ENCODE measurements at places on chromosomes 13 and 19. TPM values are rescaled to one million over a fixed set of nuclear protein-coding genes. Genes with fewer than 3 reads are reported as not detected.

- H3K36me3 ChIP-seq: no peaks in the 10 kb centered on the region
- H3K4me1 ChIP-seq: no peaks in the 10 kb centered on the region
- no peak overlapping the region for H3K4me3 ChIP-seq
- no peak for DNase-seq
Observed at GRCh38 chr13:104841110-104841509, 1694.4 kb downstream of the EFNB2 start.

- H3K27me3 ChIP-seq: no peaks in the 10 kb centered on the region
- H3K27ac ChIP-seq: no peak overlapping the region
- no peaks in the 10 kb centered on the region for H3K36me3 ChIP-seq
- H3K4me1 ChIP-seq: no peaks in the 10 kb centered on the region
- no peak overlapping the region for H3K4me3 ChIP-seq
Observed at GRCh38 chr13:91660076-91660415, 261.6 kb downstream of the GPC5 start.

GRCh38 chr19:47633517-47633916 lies 24.6 kb downstream of the BICRA start:
- no peak overlapping the region for H3K4me3 ChIP-seq
- H3K27me3 ChIP-seq: no peaks in the 10 kb centered on the region
- H3K36me3 ChIP-seq: no peaks in the 10 kb centered on the region

DNA sequence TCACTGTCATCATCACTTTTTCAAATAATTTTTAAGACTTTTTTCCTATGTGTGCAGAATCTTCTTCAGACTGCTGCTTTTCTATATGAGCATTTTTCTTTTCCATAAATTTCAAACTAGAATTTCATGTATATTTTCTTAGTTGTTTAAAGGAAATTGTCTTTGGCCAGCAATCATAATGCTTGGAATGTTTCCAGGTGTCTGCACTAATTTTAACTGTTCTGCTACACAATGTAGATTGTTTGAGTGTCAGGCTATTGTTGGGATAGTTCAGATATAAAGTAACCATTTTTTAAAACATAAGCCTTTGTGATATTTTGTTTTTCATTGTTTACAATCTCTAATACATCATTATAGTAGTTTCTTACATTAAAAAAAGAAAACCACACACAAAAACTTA lies 1418.5 kb downstream of the EFNB2 start:
- no peak overlapping the region for H3K4me3 ChIP-seq
- H3K27ac ChIP-seq: no peak overlapping the region

- no peaks in the 10 kb centered on the region for H3K27me3 ChIP-seq
- H3K27ac ChIP-seq: no peak overlapping the region
- H3K4me1 ChIP-seq: no peaks in the 10 kb centered on the region
- DNase-seq: no peak
- no peak overlapping the region for H3K4me3 ChIP-seq
- no peaks in the 10 kb centered on the region for H3K36me3 ChIP-seq
Observed at GRCh38 chr19:4687396-4687795, 17.3 kb upstream of the MYDGF start.

GRCh38 chr13:90618133-90618532 lies 729.4 kb upstream of the MIR17HG start:
- no peak for DNase-seq
- no peak overlapping the region for H3K4me3 ChIP-seq
- no peaks in the 10 kb centered on the region for H3K36me3 ChIP-seq
- H3K4me1 ChIP-seq: no peaks in the 10 kb centered on the region
- no peaks in the 10 kb centered on the region for H3K27me3 ChIP-seq

DNA sequence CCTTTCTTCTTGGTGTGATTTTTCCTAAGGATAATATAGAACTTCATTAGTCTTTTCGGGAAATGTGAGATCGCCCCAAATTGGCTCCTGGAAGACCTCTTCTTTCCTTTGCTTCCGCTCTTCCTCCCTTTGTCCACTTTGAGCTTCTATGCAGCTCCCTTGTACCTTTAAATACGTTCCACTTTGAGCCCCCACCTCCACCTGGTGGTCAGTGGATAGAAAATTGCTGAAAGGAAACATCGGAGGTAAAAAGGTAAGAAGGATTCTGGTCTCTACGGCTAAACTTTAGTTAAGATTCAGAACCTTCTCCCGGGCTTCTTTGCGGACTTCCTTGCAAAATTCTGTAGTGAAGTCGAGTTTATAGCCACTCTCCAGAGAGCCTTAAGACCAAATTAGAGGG lies 55.0 kb upstream of the TM9SF2 start:
- no peaks in the 10 kb centered on the region for H3K36me3 ChIP-seq
- H3K27me3 ChIP-seq: no peaks in the 10 kb centered on the region

- H3K4me1 ChIP-seq: no peaks in the 10 kb centered on the region
- peak overlapping the region; percentile 92 for H3K27ac ChIP-seq
- peak; percentile 29 for DNase-seq
- H3K4me3 ChIP-seq: peak overlapping the region; percentile 96
Observed at GRCh38 chr13:26254583-26255111, 718 bp downstream of the CDK8 start.

DNA sequence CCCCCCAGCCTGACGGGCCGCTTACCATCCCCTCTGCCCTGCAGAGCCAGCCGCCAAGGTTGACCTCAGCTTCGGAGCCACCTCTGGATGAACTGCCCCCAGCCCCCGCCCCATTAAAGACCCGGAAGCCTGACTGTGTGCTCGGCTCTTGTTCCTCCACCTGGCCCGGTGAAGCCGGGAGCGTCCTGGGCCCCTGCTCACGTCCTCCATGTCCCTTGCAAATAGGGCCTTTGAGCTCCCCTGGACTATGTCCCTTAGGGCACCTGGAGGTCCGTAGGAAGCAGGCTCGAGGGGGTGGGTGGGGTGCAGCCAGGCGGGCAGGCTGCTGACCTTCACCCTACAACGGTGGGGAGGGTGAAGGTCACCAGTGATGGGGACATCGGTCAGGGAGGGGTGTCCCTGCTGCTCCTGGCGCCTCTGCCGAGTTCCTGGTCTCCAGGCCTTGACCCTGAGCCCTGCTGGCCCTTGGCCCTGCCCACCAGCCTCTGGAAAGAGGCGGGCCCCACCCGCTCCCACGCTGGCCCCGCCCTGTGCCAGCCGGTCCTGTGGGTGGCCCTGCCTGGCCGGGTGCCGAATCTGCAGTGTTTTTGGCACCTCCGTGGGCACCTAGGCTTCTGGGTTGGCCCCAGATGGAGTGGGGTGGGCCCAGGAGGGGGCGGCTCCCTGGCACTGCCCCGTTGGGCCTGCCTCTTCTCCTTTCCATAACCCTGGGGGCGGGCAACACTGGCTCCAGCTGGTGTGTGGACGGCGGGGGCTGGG lies 3.3 kb downstream of the ATP5F1D start:
- peak overlapping the region; percentile 86 for H3K27ac ChIP-seq
- DNase-seq: peak; percentile 76
- no peak overlapping the region for H3K4me3 ChIP-seq
- no peaks in the 10 kb centered on the region for H3K36me3 ChIP-seq
- H3K4me1 ChIP-seq: peaks cover 21% of the 10 kb centered on the region

Gene ZFP36
- total RNA-seq: 995 TPM

Gene MEDAG
- 24.4 TPM for total RNA-seq

Gene ZNF230
- total RNA-seq: 2.6 TPM

Gene ACER1
- 0.23 TPM for total RNA-seq

All from ovary (tissue), 10 donors.